ENCODE measurements at places on chromosomes 13 and 19.

- DNase-seq: no peak
Measured at GRCh38 chr19:36420961-36421748, 2.7 kb upstream of the ZFP82 start.

GRCh38 chr19:23969630-23970029 is 54.9 kb downstream of the ZNF726 start:
- no peak for DNase-seq

DNA sequence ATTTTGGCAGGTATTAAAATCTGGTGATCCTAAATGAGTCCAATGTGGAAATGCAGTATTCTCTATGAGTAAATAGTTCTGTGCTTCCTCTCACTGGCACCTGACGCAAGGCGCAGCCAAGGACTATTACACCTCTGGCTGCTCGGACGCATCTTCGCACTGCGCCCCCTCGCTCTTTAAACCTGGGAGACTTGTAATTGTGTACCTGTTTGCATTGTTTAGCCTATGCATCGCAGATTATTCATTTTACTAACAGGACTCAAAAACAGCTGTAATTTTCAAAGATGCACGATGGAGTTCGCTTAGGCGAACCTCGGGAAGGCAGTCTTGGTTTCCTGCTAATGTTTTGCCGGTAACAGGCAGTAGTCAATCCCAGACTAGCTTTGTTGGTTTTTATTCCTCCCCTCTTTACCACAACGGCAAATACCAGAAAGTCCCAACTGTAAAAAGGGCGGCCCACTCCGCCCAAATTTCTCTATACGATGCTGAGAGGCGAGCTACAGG is 113.2 kb downstream of the KCNRG start:
- no peak for DNase-seq

DNA sequence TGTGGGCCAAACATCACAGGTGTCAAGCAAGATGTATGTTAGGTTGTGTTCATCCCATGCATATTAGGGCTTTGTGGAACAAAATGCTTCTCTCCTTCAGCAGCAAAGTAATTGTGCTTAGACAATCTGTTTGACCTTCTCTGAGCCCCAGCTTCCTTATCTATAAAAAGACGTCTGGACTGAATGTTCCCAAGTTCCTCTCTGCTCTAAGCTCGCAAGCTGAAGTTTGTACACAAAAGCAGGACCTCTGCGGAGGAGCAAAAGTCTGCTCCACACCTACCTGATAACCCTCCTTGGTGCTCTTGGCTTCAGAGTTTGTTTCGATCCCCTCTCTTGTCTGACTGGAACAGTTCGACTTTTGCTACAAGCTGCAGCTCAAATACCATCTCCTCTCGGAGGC is 95.7 kb upstream of the UBL3 start:
- no peak for DNase-seq

DNA sequence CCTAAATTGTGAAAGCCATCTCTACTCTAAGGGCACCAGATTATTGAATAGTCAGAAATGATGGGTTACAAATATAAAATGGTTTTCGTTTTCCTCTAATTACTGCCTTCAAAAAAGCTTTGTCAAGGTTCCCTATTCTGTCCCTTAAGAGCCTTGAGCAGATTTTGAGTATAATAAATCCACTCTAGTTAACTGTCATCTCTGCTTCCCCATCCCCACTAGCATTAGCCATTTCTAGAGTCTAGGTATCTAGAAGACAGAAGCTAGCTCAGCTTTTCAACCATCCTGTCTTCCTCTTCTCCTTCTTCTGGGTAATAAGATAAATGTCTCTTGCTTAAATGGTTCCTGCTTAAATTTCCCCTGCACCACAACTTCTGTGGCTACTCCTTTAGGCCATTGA is 290.4 kb downstream of the DACH1 start:
- DNase-seq: peak; percentile 8

GRCh38 chr19:28472843-28473242 is 740.1 kb downstream of the UQCRFS1 start:
- peak; percentile 13 for DNase-seq

DNA sequence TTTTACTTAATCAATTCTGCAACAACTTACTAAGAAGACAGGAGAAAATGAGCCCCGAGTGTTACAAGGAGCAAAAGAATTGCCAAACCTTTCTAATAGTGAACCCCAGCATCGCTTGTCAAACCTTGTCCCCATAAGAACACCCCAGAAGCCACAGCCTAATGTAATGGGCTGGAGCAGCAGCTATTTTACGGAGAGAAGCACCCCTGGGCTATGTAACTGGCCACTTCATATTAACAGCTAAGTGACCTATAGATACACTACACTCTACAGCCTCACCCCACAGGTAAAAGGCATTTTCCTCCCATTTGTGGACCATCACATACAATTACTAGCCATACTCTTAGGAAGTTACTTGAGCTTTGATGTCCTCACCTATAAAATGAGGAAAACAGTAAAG is 27.3 kb upstream of the CPB2 start:
- no peak for DNase-seq

DNA sequence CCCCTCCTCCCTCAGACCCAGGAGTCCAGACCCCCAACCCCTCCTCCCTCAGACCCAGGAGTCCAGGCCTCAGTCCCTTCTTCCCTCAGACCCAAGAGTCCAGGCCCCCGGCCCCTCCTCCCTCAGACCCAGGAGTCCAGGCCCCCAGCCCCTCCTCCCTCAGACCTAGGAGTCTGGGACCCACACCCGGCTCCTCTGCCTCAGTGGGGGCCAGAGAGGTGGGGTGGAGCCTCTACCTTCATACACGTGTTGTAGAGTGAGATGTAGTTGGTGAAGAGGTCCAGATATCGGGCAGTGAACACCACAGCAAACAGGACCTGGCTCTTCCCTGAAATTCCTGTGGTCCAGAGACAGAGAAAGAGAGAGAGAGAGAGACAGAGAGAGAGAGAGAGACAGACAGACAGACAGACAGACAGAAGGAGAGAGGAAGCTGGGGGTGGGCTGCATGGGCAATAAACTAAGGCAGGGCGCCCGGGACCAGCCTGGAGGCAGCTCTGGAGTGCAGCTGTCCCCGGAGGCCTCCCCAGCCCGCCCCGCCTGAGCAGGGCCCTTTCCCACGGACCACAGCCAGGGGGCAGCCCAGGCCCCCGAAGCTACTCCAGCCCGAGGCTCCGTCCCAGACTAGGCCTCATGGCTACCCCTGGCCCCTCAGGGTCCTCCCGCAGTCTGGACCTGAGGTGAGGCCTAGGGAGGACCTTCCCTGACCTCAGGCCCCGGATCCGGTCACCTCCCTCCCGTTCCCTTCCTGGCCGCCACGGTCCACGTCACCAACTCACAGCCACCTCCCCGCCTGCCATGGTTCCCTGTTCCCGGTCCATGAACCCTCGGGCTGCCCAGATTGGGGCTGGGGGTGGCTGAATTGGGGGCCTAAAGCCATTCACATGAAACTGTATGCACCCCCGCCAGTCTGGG is 907 bp downstream of the KDELR1 start:
- peak; percentile 63 for DNase-seq

DNA sequence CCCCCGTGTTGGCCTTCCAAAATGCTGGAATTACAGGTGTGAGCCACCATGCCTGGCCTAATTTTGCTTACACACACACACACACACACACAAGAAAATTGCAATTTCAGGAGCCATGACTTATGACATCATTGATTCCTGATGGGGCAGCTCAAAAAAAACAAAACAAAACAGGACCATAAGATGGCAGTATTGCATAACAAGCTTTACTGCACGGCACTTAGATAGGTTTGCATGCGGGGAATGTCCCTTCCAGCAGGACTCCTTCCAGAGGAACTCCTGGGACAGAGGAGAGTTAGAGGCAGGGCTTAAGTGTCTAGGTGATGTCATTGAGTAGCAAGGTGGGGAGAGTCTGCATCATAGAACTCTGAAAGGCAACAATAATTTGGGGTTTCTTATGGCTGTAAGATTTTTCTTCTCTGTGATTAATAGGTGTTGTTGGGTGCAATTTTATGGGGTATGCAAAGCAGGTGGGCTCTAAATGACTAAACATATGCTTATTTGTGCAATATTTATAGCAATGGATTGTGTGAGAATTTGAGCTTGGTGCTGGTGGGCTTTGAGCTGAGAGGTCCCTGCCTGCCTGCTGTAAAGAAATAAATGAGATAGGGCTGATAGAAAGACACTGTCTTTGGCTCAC is 9.0 kb upstream of the ACSBG2 start:
- DNase-seq: peak; percentile 24

GRCh38 chr13:93797463-93797862 is 570.9 kb downstream of the GPC6 start:
- DNase-seq: no peak

- DNase-seq: no peak
Measured at GRCh38 chr19:55485439-55486011, 537 bp downstream of the NAT14 start.

DNA sequence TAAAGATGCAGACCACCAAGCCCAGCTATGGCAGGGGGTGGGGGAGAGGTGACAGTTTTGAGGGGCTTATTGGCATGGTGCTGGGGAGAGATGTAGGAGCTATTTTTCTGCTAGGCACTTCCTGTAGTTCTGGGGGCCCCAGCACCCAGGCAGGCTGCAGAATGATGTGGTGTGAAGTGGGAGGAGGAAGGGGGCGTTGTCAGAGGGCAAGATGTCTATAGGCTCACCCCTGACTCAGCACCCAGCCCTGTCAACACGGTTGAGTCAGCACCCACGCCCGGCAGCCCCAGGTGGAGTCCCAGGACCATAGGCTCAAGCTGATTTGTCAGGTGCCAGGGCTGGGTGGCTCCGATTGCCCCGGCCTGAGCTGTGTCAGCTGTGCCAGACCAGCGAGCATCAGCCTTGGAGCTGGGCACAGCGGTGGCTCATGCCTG is 5.8 kb downstream of the KLF2 start:
- no peak for DNase-seq

DNA sequence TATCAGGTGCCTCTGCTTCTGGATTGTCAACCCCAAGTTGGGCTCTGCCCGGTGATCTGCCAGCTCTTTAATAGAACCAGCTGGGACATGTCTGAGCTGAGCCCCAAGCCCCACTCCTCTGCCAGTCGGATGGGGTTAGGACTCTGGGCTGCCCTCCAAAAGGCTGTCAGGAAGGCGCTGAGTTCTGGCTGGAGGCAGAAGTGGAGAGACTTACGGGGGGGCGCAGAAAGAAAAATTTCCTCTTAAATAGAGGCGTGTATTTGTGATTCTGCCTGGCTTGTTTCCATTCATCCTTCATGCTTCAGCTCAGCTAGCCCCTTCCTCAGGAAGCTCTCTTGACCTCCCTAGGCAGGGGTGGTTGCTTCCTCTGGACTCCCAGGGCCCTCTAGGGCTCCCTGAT is 985 bp upstream of the KCNK6 start:
- no peak for DNase-seq

DNA sequence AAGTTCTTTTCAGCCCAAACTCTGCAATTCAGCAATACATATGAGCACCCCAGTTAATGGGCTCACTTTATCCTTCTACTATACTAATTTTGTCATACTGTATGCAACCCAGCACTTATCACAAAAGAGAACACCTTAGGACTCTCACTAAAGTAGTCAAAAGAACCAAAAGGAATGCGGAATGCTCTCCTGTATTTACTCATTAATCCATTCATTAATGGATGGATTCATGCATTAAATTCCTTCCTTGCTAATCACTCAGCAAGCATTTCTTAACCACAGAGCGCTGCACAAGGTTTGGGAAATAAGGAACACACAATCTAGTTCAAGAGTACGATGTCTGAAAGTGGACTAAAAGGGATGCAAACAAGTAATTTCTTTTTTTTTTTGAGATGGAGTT is 12.8 kb upstream of the DOCK9 start:
- DNase-seq: no peak

DNA sequence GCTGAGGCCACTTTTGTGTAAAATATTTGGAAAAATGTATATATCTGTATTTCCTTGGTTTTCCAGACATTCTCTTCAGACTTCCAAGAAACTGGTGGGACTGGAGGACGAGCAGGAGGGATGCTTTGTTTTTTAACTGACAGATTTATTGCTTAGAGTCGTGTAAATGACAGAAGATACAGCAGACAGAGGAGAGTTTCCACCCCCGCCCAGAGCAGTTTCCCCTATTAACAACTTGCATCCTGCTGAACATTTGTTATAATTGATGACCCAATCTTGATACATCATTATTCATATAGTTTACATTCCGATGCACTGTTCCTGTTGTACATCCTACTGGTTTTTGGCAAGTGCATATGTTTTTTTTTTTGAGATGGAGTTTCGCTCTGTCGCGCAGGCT is 7.1 kb upstream of the DOCK6 start:
- DNase-seq: no peak

- no peak for DNase-seq
Measured at GRCh38 chr13:44800626-44801025, 188.6 kb downstream of the NUFIP1 start.

- no peak for DNase-seq
Measured at GRCh38 chr13:27965343-27965739, 3.8 kb downstream of the CDX2 start.

- no peak for DNase-seq
Measured at GRCh38 chr13:35857769-35858168, 273.4 kb downstream of the DCLK1 start.

GRCh38 chr13:24012648-24013047 is 115.3 kb upstream of the C1QTNF9B start:
- DNase-seq: no peak

- no peak for DNase-seq
Measured at GRCh38 chr13:61084988-61085387, 330.7 kb downstream of the PCDH20 start.

DNA sequence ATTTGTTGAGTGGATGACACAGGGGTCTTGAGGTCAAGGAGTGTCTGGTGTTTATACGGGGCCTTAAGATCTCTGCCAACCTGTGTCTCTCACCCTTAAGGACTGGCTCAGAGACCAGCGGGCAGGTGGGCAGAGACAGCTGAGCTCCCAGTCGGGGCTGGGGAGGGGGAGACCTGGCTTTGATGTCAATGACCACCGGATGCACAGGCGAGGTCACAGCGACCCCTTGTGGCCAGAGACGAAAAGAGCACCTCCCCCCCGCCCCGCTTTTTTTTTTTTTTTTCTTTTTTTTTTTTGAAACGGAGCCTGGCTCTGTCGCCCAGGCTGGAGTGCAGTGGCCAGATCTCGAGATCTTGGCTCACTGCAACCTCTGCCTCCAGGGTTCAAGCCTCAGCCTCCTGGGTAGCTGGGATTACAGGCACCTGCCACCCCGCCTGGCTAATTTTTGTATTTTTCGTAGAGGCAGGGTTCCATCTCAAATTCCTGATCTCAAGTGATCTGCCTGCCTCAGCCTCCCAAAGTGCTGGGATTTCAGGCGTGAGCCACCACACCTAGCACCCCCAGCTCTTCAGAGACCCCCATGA is 12.1 kb upstream of the KLK14 start:
- no peak for DNase-seq

DNA sequence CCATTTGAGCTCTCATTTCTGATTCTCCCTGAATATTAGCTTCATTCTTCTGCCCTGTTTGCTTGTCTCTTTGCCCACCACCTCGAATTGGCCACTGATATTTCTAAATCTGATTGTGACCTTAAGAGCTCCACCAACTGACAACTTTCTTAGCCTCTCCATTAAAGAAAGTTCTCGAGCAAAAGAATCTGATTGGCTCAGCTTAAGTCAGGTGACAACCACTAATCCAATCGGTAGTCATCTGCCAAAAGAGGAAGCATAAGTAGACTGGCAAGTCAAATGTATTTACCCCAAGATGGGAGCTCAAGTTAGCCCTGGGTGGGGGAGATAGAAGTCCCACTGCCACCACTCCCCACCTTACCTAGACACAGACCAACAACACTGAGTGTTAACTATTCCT is 41.5 kb downstream of the NOTCH3 start:
- DNase-seq: no peak
